Stimulated activated CD8-positive, alpha-beta memory T cell treated with anti-CD3 and anti-CD28 coated beads, Interleukin-15, amount 100 ng/mL, for 4 hours (primary cell): ENCODE measurements at places on chromosomes 3 and 15.

GRCh38 chr3:61872077-61872706 lies 310.8 kb downstream of the PTPRG start:
- DNase-seq: no peak

GRCh38 chr3:139280027-139280671 lies 63.7 kb upstream of the MRPS22 start:
- DNase-seq: no peak

DNA sequence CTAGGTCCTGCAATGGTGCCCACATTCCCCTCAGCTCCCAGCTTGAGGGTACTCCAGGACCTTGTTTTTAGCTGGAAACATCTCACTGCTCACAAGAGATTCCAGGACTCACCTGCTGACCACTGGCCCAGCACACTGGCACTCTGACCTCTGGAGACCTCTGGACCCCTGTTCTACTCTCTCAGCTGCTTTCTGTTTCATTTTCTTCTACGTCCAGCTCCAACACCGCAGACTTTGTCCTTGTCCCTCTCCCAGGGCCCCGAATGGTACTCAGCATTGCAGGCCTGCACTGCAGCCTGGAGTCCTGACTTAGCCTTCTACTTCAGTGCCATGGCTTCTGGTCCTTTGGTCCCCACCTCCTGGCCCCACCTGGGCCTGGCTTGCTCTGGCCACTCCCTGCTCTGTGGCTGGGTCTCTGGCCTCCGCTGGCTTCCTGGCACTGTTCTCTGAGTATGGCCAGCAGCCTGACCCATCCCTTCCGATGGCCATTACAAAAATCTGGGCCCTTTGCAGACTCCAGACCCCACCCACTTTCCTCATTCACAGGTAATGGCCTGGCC lies 27.9 kb downstream of the KY start:
- no peak for DNase-seq

GRCh38 chr15:29674661-29675533 lies 147.4 kb downstream of the TJP1 start:
- no peak for DNase-seq

DNA sequence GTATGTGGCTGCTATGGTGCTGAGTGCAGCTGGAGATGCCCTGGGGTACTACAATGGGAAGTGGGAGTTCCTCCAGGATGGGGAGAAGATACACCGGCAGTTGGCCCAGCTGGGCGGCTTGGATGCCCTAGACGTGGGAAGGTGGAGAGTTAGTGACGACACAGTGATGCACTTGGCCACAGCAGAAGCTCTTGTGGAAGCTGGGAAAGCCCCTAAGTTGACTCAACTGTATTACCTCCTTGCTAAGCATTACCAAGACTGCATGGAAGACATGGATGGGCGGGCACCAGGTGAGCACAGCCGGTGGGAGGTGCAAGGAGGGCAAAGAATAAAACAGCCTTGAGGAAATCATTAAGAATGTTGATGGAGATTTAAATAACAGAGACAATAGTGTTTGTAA lies 2.9 kb downstream of the ADPRH start:
- DNase-seq: no peak

DNA sequence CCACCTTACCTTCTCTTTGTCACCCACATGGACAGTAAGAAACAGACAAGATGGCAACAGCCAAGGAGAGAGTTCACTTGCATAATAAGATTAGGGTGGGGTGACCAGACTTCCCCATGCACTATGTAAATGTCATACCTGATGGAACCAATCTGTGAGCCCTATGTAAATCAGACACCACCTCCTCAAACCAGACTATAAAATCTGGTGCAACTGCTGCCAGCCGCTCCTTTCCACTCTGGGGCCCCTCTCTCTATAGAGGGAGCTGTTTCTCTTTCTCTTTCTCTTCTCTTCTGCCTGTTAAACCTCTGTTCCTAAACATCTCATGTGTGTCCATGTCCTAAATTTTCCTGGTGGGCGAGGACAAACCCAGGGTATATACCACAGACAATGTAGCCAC lies 405.5 kb upstream of the CNTN4 start:
- DNase-seq: no peak

GRCh38 chr15:39406485-39406884 lies 174.4 kb upstream of the THBS1 start:
- DNase-seq: no peak
